ENCODE measurements at places on chromosomes 13 and 19. TPM values are rescaled to one million over a fixed set of nuclear protein-coding genes. Genes with fewer than 3 reads are reported as not detected.
A peak's percentile ranks its signal among the peaks of the same experiment; 100 is the strongest.

ZNF701 gene
- total RNA-seq, result 28.9 TPM

DNA sequence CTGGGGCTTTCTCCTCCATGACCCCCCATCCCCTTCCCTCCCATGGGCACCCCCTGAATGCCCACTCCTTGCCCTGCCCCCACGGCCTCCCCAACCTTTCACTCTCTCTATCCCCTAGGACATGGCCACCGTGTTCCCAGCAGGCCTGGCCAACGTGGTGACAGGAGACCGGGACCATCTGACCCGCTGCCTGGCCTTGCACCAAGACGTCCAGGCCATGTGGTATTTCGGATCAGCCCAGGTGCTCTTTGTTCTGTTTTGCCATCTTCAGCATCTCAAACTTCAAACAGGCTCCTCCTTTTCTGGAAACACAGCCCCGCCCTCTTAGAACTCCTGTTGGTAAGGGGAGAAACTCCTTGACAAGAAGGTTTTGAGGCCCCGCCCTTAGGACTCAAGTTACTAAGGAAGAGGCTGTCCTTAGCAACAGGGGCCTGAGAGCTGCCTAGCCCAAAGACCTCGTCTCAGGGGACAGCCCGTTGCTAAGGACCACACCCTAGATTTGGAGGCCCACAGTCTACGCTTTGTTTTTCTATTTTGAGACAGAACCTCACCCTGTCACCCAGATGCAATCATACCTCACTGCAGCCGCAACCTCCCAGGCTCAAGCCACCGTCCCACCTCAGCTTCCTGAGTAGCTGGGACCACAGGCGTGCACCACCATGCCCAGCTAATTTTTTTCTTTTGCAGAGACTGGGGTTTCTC is 5.1 kb upstream of the FLT3LG start:
- no peak for DNase-seq
- H3K27ac ChIP-seq, result no peak overlapping the region
- H3K27me3 ChIP-seq, result no peaks in the 10 kb centered on the region
- no peaks in the 10 kb centered on the region for H3K36me3 ChIP-seq
- no peaks in the 10 kb centered on the region for H3K4me1 ChIP-seq

- no peaks in the 10 kb centered on the region for H3K36me3 ChIP-seq
- no peak overlapping the region for H3K4me3 ChIP-seq
- DNase-seq, result no peak
- H3K4me1 ChIP-seq, result peaks cover 18% of the 10 kb centered on the region
Measured at GRCh38 chr13:107209824-107210722, 642.1 kb upstream of the ARGLU1 start.

DNA sequence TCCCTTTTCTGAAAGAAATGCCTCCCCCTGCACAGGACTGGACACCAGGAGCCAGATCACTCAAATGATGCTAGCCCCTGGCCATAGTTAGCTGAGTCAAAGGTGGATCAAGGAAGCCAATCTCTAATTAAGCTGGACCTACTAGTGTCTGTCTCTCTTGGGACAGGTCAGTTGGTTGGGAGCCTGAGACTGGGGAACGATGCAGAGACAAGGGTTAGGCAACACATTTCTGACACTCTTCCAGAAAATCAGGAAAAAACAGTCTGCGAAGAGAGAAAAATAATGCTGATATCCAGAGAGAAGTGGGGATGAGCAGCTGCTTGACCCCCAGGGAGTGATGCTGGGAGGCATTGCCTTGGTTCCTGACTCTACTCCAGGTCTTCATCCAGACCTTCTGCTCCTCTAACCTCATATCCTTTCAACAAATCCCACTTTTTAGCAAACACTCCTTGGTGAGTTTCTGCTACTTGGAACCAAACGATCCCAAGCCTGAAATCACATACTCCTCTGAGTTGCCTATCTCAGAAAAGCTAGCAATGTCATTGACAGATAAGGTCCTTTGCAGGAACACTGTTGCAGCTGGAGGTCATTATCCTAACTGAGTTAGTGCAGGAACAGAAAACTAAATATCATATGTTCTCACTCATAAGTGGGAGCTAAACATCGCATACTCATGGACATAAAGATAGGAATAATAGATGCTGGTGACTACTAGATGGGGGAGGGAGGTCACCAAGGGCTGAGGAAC is 369.7 kb downstream of the COG6 start:
- no peaks in the 10 kb centered on the region for H3K27me3 ChIP-seq
- no peak overlapping the region for H3K27ac ChIP-seq
- H3K4me3 ChIP-seq, result no peak overlapping the region
- DNase-seq, result no peak
- no peaks in the 10 kb centered on the region for H3K36me3 ChIP-seq

DNA sequence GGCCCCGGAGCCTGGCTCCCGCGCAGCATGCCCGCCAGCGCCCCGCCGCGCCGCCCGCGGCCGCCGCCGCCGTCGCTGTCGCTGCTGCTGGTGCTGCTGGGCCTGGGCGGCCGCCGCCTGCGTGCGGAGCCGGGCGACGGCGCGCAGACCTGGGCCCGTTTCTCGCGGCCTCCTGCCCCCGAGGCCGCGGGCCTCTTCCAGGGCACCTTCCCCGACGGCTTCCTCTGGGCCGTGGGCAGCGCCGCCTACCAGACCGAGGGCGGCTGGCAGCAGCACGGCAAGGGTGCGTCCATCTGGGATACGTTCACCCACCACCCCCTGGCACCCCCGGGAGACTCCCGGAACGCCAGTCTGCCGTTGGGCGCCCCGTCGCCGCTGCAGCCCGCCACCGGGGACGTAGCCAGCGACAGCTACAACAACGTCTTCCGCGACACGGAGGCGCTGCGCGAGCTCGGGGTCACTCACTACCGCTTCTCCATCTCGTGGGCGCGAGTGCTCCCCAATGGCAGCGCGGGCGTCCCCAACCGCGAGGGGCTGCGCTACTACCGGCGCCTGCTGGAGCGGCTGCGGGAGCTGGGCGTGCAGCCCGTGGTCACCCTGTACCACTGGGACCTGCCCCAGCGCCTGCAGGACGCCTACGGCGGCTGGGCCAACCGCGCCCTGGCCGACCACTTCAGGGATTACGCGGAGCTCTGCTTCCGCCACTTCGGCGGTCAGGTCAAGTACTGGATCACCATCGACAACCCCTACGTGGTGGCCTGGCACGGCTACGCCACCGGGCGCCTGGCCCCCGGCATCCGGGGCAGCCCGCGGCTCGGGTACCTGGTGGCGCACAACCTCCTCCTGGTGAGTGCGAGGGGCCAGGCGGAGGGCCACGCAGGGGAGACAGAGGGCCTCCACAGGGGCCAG is at the start of gene KL:
Gene KL, plus strand, starts transcription at position 10 of the 909 bp plus-strand sequence. Its CDS starts 18 bp downstream, at position 28.
- H3K4me1 ChIP-seq, result peaks cover 8% of the 10 kb centered on the region
- H3K27ac ChIP-seq, result peak within 1 kb of the TSS; percentile 83
- H3K4me3 ChIP-seq, result peak within 1 kb of the TSS; percentile 51
- H3K36me3 ChIP-seq, result no peaks in the 10 kb centered on the region

GRCh38 chr13:79502859-79503468 is 22.0 kb downstream of the NDFIP2 start:
- no peaks in the 10 kb centered on the region for H3K36me3 ChIP-seq
- no peaks in the 10 kb centered on the region for H3K27me3 ChIP-seq
- H3K4me3 ChIP-seq, result no peak overlapping the region
- H3K4me1 ChIP-seq, result no peaks in the 10 kb centered on the region
- H3K27ac ChIP-seq, result no peak overlapping the region
